ENCODE measurements at places on chromosomes 13 and 19.

DNA sequence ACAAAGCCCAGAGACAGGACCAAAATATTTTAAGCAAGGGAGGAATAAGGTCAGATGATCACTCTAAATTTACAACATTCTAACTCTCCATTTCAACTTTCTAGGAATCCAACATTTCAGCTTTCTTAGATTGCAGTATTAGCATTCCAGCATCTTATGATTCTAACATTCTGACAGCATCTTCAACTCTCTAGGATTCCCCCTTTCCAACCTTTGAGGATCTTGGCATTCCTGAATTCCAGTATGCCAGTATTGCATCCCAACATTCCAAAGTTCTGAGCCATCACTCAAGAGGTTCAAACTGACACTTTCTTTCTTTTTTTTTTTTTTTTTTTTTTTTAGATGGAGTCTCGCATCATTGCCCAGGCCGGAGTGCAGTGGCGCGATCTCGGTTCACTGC, 13.8 kb downstream of the TGFB1 start:
- no peak for DNase-seq
- H3K4me1 ChIP-seq: no peaks in the 10 kb centered on the region
- H3K4me3 ChIP-seq: no peak overlapping the region

DNA sequence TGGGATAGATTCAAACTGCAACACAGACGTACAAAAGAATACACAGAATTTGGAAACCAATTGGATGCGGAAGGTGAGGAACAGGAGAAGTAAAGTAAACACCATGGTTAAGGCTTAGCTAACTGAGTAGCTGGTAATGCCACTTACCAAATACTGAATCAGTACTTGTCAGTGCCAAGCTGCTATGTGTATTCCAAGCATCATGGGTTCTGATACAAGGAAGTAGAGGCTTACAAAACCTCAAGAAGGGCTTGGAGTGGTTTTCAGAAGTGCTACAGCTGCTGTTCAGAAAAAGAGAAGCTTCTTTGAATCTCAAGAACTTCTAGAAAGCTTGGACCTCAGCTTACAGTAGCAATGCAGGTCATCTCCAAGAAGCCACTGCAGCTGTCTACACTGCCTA, 35.9 kb upstream of the DCT start:
- no peaks in the 10 kb centered on the region for H3K27me3 ChIP-seq

DNA sequence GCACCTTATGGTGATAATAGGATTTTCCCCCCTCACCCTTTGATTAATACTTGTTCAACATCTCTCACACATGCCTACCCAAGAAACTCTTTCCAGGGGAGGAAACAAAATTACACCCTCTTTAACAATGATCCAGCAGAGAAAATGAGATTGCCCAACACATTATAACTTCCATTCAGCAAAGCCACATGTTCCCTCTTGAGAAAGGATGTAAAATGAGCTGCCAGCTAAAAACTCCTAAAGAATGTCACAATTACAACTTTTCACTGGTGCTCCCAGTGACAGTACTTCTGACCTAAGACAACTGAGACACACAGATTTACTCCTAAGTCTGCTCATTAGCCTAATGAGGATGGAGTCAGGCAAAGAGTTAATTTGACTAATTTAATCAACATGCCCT, 621.4 kb downstream of the DIAPH3 start:
- peak; percentile 39 for DNase-seq
- no peaks in the 10 kb centered on the region for H3K27me3 ChIP-seq
- H3K27ac ChIP-seq: peak overlapping the region; percentile 61
- H3K4me1 ChIP-seq: peaks cover 16% of the 10 kb centered on the region
- H3K36me3 ChIP-seq: no peaks in the 10 kb centered on the region
- no peak overlapping the region for H3K4me3 ChIP-seq

GRCh38 chr13:70090036-70090723, 17.4 kb upstream of the ATXN8OS start:
- H3K36me3 ChIP-seq: no peaks in the 10 kb centered on the region
- no peak for DNase-seq
- no peaks in the 10 kb centered on the region for H3K27me3 ChIP-seq
- H3K27ac ChIP-seq: no peak overlapping the region
- no peaks in the 10 kb centered on the region for H3K4me1 ChIP-seq

DNA sequence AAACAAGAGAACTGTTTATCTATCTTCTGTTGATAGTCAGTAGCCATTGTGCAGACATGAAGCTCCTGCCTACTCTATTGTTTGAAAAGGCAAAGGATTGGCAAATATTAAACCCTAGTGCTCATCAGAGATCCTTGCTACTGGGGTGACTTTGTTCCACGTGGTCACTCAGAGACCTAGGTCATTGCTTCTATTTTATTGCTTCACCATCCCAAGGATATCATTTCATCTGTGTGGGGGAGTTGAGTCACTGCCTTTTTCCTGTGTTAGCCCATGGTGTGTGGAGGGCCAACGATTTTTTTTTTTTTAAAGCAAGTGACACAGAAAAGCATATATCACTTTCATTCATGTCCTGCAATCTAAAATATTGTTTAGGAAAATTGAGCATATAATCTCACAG, 254.1 kb upstream of the RXFP2 start:
- H3K4me1 ChIP-seq: no peaks in the 10 kb centered on the region
- no peaks in the 10 kb centered on the region for H3K36me3 ChIP-seq
- H3K27me3 ChIP-seq: no peaks in the 10 kb centered on the region
- DNase-seq: no peak

DNA sequence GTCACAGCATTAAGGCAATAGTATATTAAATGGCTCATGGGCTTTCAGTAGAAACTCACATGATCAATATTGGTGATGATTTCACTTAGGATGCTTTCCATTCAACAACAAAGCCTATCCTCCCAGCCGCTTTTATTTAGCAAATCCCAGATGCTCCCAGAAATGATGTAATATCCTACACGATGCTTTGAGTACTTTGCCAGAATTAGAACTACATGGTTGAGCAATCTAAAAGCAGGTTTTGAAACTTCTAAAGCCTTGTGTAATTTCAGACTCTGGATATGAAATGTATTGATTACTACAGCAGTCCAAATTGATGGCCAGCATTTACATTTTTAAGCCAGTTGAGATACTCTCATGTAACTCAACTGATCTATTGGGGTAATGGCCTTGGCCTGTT, 13.6 kb downstream of the DLEU7 start:
- H3K4me3 ChIP-seq: no peak overlapping the region
- no peaks in the 10 kb centered on the region for H3K27me3 ChIP-seq
- no peaks in the 10 kb centered on the region for H3K4me1 ChIP-seq
- no peak overlapping the region for H3K27ac ChIP-seq

- H3K4me3 ChIP-seq: no peak overlapping the region
- no peak overlapping the region for H3K27ac ChIP-seq
- no peaks in the 10 kb centered on the region for H3K36me3 ChIP-seq
- no peaks in the 10 kb centered on the region for H3K27me3 ChIP-seq
- H3K4me1 ChIP-seq: no peaks in the 10 kb centered on the region
These were observed 36.9 kb downstream of the SYDE1 start for GRCh38 chr19:15144046-15144646.

DNA sequence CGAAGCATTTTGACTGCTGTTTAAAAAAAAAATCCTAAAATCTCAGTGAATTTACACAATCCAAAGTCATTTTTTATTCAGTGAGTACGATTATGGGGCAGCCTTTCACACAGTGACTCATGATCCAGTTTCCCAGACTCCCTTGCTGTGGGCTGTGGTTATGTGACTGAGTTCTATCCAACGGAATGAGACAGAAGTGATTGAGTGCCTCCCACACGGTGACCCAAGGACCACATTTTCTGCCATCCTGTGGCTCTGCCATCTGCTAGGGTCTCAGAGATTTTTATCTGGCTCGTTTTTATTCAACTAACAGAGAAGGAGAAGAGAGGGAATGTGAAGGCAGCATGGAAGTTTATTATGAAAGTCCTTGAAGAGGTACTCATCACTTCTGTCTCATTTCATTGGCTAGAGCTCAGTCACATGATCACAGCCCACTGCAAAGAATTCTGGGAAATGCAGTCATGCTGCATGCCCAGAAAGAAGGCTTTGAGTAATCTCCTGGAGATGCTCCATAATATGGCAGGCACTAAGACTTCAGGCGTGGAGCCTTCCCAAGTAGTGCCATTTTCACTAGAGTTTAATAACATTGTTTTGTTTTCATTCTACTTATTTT, 999.4 kb downstream of the UQCRFS1 start:
- no peak overlapping the region for H3K27ac ChIP-seq
- H3K27me3 ChIP-seq: no peaks in the 10 kb centered on the region
- no peaks in the 10 kb centered on the region for H3K36me3 ChIP-seq
- H3K4me1 ChIP-seq: peaks cover 3% of the 10 kb centered on the region

DNA sequence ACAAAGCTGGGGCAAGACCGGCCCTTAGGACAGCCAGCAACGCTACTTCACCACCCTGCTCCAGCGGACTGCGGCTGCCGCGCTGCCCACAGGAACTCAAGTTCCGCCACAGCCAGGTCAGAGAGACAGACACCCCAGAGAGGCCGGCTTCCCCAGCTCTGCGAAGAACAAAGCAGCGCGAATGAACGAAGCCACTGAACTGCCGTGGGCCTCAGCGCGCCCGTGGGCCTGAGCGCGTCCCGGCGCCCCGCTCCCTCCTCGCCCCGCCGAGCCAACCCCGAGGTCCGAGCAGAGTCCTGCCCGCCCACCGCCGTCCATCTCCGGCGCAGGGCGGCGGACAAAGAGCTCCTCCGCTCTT, 158.4 kb downstream of the RNF17 start:
- no peak for DNase-seq
- H3K27ac ChIP-seq: peak overlapping the region; percentile 7
- peaks cover 8% of the 10 kb centered on the region for H3K4me1 ChIP-seq
- H3K4me3 ChIP-seq: peak overlapping the region; percentile 81

Data from neural progenitor cell (in vitro differentiated cells).